Cardiac atrium fibroblast (primary cell): ENCODE measurements at places on chromosomes 6 and 20. TPM values are rescaled to one million over a fixed set of nuclear protein-coding genes. Genes with fewer than 3 reads are reported as not detected.

The HDGFL1 gene
- total RNA-seq = not detected in 2 replicates

The PROKR2 gene
- total RNA-seq = not detected in 2 replicates

The C20orf141 gene
- total RNA-seq = 1.5 TPM in 1 of 2 replicates, not detected in the other

The NNAT gene
- 0.32 TPM in 1 of 2 replicates, not detected in the other for total RNA-seq
